ENCODE measurements at places on chromosomes 12 and 14. TPM values are rescaled to one million over a fixed set of nuclear protein-coding genes. Genes with fewer than 3 reads are reported as not detected.

DNA sequence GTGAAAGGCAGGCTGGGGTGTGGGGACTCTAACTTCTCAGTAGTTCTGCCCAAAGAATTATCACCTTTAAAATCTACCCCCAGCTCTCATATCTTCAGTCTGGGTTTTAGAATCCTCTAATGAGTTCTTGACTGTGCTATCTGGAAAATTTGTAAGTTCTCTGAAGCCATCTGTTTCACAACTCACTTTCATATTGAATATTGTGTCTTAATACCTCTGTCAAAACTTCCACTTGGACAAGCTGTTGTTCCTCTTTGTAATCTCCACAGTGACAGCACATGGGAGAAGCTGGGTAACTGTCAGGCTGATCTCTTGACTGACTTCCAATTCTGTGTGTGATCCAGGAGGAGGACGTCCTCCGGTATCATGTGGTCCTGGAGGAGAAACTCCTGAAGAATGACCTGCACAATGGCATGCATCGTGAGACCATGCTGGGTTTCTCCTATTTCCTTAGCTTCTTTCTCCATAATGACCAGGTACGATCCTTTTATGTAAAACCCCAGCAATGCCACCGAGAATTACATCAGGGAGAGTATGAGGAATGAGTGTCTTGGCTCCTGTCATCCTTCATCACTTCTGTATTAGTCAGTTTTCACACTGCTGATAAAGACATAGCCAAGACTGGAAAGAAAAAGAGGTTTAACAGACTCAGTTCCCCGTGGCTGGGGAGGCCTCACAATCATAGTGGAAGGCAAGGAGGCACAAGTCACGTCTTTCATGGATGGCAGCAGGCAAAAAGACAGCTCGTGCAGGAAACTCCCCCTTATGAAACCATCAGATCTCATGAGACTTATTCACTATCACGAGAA is 111.9 kb downstream of the STAB2 start:
- DNase-seq, result no peak

DNA sequence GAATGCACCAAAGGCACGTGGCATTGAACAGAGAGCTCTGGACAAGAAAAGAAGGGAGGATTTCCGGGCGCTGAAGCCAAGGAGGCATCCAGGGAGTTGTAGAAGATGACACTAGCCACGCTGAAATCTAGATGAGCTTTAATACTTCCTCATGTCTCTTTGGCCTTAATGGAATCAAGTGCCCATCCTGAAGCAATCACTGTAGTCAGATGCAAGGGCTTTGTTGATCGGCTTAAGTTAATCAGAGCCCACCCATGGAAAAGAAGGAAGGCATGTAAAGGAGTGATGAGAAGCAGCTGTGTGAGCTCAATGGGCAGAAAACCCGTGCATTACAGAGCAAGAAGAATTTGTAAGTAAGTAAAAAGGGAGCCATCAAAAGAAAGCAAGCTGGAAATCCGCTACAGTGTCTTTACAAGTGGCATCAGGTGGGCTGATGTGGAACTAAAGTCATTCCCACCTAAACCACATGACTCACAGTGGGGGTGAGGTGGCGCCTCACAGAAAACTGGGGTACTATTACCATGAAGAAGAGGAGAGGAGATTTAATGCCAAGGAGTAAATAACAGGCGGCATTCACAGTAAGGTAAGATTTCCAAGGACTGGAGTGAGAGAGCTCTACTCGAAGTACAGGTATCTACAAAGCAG is 48.4 kb downstream of the NDUFA12 start:
- DNase-seq, result no peak

The CEBPE gene
- total RNA-seq, result not detected

DNA sequence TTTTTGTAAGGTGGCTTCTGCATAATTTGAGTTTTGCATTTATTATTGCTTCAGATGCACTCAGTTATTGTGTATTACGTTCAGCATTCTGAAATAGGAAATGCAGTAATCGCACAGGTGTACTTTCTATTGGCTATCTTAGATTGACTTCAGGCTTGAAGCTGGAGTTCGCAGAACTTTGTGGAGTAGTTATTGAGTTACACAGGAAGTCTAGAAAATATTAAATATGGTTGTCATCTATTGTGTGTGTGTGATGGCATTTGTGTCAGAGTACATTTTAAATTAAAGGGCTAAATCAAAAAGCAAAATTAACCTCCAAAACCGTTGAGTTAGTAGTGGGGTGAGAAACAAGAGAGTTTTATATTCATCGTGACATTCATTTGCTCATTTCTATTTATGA is 2.7 kb downstream of the ARID2 start:
- no peak for DNase-seq

DNA sequence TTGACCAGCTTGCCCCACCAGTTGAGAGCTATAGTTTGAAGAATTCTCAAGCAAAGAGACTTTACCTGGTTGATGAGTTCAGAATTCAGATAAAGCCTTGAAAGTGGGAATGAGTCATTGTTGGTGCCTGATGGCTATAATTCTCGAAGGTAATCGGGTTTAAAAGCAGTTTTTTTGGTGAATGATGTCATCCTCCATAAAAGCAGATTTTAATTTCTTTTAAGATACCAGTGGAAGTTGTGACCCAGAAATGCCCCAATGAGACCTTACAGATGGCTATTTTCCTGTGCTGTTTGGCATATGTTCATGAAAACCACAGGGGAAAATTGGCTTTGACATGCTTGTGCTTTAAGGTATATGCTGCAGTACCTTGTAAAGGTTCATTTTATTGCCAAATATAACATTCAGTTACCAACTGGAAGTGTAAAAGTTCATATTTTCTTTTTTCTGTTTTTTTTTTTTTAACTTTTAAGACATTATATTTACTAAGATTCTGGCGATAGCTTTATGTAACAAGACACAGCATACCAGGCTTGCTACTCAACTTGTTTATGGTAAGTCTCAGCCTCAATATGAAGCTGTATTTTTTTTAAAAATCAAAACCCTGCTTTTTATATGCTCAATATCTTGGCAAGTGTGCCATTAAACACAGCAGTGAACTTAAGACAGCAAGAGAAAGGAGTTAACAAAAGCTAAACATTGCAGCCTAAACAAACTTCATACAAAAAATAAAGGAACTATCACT is 119.3 kb downstream of the LMNTD1 start:
- no peak for DNase-seq

DNA sequence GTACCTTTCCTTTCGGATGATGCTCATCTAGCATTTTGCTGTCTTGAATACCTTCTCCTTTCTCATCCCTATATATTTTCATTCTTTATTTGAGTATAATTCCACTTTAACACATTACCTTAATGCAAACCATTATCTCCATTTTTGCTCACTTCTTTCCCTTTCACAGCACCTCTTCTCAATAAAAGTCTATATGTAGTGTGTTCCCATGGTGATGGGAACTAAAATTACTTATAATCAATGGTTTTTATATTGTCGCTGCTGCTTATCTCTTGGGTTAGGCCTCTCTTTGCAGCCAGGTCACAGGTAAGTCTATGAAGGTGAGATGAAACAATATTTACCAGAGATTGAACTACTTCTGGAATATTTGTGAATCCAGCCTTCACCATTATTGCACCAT is 121.6 kb upstream of the FGD4 start:
- no peak for DNase-seq

The TBC1D30 gene
- 30.9 TPM for total RNA-seq

The E2F7 gene
- 9.3 TPM for total RNA-seq

GRCh38 chr12:129202109-129202814 is 349.0 kb downstream of the GLT1D1 start:
- DNase-seq, result no peak

- DNase-seq, result no peak
These were observed 78.2 kb downstream of the HMGA2 start for GRCh38 chr12:65902500-65902899.

The TCL1A gene
- total RNA-seq, result not detected

GRCh38 chr12:106289196-106289681 is 13.3 kb upstream of the TCP11L2 start:
- DNase-seq, result no peak

The ISCA2 gene
- 13.9 TPM for total RNA-seq

All from cerebellum (tissue), 4 donors.